GM06990 (cell line): ENCODE measurements at places on chromosomes 7 and 10.

DNA sequence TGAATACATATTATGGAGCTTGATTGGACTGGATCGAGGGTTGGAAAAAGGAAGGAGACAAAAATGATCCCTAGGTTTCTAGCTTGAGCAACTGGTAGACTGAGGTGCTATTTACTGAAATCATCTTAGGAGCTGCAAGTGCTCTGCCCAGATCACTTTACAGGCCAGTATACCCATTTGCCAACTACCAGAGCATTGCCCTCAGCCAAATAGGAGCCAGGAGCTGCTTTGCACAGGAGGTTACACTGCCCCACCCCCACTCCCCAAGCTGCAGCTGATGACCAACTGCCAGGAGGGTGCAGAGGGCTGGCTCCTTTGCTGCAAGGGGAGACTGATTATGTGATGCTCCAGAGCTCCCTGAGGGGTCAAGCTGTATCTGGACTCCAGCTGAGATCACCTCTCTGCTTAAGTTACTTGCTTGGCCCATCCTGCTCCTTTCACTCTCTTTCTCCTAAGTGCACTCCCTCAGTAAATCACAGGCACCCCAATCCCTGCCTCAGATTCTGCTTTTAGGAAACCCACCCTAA is 275.4 kb downstream of the ZEB1 start:
- no peak for DNase-seq

DNA sequence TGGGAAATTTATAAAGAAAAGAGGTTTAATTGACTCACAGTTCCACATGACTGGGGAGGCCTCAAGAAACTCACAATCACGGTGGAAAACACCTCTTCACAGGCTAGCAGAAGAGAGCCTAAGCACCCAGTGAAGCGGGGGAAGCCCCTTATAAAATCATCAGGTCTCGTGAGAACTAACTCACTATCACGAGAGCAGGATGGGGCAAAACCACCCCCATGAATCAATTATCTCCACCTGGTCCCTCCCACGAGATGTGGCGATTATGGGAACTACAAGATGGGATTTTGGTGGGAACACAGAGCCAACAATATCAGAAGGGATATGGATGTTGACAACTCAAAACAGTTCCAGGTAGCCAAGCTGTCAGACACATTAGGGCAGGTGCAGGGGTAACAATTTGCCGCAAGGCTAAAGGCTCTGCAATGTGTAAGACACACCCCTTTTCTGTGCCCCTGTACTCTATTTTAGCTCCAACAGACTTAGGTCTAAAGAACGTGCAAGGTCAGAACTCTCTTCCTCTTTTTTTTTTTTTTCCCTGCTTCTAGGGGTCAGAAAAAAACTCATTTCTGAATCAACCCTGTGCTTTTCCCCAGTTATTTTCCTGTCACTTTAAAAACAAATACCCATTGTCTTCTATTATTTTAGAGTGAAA is 30.7 kb upstream of the RBM20 start:
- peak; percentile 24 for DNase-seq

- DNase-seq: no peak
These were observed 9.9 kb downstream of the FAM204A start for GRCh38 chr10:118332236-118332635.

DNA sequence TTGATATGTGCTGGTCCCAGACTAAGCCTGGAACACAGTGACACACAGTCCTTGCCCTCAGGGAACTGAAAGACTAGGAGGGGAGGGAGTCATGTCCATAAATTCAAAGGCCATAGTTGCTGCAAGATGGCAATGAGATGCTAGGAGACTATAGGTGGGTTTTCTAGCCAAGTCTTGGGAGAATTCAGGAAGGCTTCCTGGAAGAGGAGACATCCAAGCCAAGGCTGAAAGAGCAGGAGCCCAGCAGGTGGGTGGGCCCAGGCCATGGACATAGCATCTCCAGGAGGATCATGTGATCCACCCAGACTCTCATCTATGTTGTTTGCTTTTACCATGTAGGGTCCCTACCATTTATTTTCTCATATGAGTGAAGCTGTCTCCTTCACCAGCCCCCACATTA is 335.1 kb downstream of the DPP6 start:
- DNase-seq: no peak

DNA sequence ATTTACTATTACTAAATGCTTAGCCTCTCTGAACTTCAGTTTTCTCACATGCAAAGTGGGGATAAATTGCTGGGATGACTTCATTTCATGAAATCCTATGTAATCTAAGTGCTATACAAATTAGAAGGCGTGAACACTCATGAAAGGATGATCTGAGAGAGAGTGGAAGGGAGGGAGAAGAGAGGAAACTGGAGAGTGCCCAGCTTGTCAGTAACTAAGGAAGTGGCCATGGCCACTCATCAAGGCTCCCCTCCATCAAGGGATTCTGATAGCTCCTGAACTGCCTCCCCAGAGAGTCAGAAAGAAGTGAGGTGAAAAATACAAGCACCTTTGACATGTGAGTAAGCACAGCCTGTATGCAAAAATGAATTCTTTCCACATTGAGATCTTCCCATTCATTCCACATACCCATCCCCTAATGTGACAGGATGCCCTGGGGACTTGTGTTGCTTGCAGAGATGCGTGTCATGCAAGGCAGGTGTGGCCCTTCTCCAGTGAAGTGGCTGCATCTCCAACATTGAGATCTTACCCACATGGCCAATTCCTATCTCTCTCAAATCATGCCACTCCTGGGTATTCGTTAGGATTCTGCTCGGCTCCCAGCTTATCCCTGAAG is 76.5 kb upstream of the ITPRID1 start:
- no peak for DNase-seq
